ENCODE measurements at places on chromosomes 16 and 17.
A peak's percentile ranks its signal among the peaks of the same experiment; 100 is the strongest.

- DNase-seq: no peak
Measured at GRCh38 chr17:12887088-12887487, 97.8 kb downstream of the ARHGAP44 start.

- no peak for DNase-seq
Measured at GRCh38 chr16:26134588-26134987, 442.8 kb downstream of the HS3ST4 start.

GRCh38 chr16:15873301-15873700 is 15.1 kb downstream of the CEP20 start:
- DNase-seq: no peak

- DNase-seq: no peak
Measured at GRCh38 chr16:48613061-48613957, 3.3 kb upstream of the N4BP1 start.

DNA sequence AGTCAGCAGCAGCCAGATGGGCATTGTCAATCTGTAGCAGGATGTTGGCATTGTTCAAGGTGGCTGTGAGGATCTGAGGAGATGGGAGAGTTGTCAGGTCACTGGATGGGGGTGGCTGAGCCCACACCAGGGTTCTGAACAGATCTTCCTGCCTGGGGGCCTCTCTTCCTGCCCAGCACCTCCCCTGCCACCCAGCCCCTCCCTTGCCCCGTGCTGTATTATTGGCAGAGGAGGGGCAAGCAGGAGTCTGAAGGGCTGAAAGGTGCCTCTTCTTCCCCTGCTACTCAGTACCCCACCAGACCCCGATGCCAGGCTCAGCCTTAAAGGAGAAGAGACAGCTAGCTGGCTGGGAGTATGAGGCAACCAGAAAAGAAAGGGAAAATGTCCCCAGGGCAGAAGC is 93.0 kb downstream of the GOSR1 start:
- DNase-seq: no peak

GRCh38 chr16:85986931-85987749 is 88.2 kb downstream of the IRF8 start:
- DNase-seq: no peak

- peak; percentile 41 for DNase-seq
Measured at GRCh38 chr17:39667945-39668924, at the start of gene PNMT. PNMT (plus strand) TSS chr17:39668453; CDS start chr17:39668476, 23 bp downstream.

- DNase-seq: no peak
Measured at GRCh38 chr16:53502331-53503269, at the start of gene AKTIP. AKTIP (minus strand) TSS chr16:53503209; CDS start chr16:53500259, 2,950 bp downstream.

Measured in T-helper 2 cell (primary cell).